ENCODE measurements at places on chromosomes 13 and 19.

- no peak for DNase-seq
Measured at GRCh38 chr13:112729408-112729807, 39.6 kb downstream of the ATP11A start.

DNA sequence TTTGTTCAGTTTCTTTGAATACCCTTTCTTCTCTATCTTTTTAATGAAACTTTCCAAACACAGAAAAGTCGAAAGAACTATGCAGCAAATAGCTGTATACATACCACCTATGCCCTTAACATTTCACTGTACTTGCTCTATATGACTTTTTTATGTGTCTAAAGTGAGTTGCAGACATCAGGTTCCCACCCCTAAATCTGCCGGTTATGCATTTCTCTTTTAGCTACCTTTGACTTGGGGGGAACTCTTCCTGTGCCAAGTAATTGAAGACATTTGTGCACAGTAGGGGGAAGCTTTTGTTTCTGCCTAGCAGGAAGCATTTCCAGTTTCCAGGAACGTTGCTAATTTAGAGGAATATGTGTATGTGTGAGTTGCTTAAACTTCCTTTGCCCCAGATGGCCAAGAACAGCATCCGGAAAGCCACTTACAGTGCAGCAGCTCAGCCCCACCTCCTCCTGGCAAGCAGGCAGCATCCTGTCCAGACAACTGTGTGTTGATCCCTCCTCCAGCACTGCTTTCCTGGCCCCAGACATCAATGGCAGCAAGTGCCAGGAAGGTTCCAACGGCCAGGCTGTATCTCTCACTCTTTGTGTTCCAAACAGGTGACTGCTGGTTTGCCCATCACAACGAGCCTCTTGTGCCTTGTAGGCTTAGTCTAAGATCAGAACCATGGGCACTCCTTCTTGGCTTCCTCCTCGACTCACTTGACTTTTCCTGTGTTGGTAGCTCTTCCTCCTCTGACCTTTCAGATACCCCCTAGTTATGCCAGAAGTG is 14.7 kb upstream of the GRAMD1A start:
- DNase-seq = no peak

- no peak for DNase-seq
Measured at GRCh38 chr19:5149932-5150901, 181.3 kb downstream of the KDM4B start.

DNA sequence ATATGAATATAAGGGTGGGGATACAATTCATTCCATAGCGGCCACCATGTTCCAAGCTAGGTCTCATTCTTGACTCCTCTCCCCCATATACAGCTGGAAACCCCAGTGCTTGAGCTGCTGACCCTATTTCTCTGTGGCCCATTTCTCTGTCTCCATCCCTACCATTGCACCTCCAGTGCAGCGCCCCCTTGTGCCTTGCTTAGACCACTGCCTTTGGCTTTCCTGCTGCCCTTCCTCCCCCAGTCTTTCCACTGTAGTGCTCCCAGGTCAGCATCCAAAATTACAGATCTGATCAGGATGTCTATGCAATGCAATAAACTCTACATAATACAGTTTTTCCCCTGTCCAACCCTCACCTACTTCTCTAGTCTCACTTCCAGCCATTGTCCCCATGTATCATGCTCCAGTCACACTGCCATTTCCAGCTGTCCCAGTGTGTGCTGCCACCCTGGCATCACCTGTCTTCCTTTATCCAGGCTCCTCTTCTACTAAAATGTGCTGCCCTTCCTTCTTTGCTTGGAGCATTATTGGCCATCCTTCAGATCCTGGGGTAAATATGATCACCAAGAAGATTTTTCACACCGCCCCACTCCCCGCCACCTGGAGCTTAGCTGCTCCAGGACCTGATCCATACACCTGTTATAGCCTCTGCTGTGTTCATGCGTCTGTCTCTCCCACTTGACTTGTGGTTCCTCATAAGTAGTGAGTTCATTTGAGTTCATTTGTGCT is 199.4 kb upstream of the IPO5 start:
- DNase-seq = no peak

GRCh38 chr13:76865109-76865508 is 21.1 kb downstream of the KCTD12 start:
- DNase-seq = no peak

GRCh38 chr19:4089400-4089908 is 22.8 kb upstream of the ZBTB7A start:
- no peak for DNase-seq

- no peak for DNase-seq
Measured at GRCh38 chr19:18203408-18203862, 407 bp downstream of the RAB3A start.

GRCh38 chr13:23794267-23795161 is 94.7 kb downstream of the MIPEP start:
- DNase-seq = no peak

GRCh38 chr13:31923134-31923763 is 108.3 kb upstream of the FRY start:
- no peak for DNase-seq

GRCh38 chr13:96637039-96637438 is 357.2 kb downstream of the OXGR1 start:
- DNase-seq = no peak

GRCh38 chr19:33075519-33075918 is 5.5 kb upstream of the GPATCH1 start:
- no peak for DNase-seq

DNA sequence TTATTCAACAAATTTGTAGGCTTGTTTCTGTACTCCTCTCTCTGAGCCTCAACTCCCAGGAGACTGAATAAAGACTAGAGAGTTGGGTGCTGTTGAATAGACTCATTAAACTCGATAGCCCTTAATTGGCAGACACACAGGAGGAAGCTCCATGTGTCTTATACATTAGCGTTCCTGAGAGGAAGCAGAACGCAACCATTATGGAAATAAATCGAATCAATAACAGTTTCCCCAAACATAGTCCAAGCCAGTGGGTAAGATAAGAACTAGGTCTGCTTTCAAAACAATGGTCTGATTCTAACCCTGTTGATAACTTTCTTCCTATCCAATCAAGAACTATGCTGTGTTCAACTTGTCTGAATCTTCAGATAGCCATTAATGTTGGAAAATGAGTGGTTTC is 118.1 kb upstream of the FNDC3A start:
- DNase-seq = no peak

- DNase-seq = no peak
Measured at GRCh38 chr19:7918615-7919421, 1.3 kb upstream of the SNAPC2 start.

- peak; percentile 68 for DNase-seq
Measured at GRCh38 chr19:42284066-42284501, 15.0 kb downstream of the CIC start.
